ENCODE measurements at places on chromosomes 2 and 18. TPM values are rescaled to one million over a fixed set of nuclear protein-coding genes. Genes with fewer than 3 reads are reported as not detected.

ACMSD gene
- total RNA-seq, result not detected

GULP1 gene
- total RNA-seq, result not detected

MERTK gene
- total RNA-seq, result 0.44 TPM

TMEM214 gene
- 50.6 TPM for total RNA-seq

PKDCC gene
- not detected for total RNA-seq

IMPA2 gene
- 16.0 TPM for total RNA-seq
